Type B pancreatic cell (in vitro differentiated cells): ENCODE measurements at places on chromosomes 11 and 22. TPM values are rescaled to one million over a fixed set of nuclear protein-coding genes. Genes with fewer than 3 reads are reported as not detected.
A peak's percentile ranks its signal among the peaks of the same experiment; 100 is the strongest.

GRCh38 chr11:64268025-64268892, 16.2 kb downstream of the BAD start:
- peaks cover 19% of the 10 kb centered on the region for H3K4me1 ChIP-seq
- H3K27me3 ChIP-seq: peaks cover 5% of the 10 kb centered on the region
- H3K36me3 ChIP-seq: peaks cover 4% of the 10 kb centered on the region
- H3K4me3 ChIP-seq: peak overlapping the region; percentile 100
- peak overlapping the region; percentile 99 for H3K27ac ChIP-seq
- DNase-seq: no peak

GRCh38 chr22:49614966-49615965, 212.4 kb downstream of the BRD1 start:
- no peak overlapping the region for H3K27ac ChIP-seq
- peaks cover under 1% of the 10 kb centered on the region for H3K4me1 ChIP-seq
- no peak for DNase-seq

- H3K4me1 ChIP-seq: no peaks in the 10 kb centered on the region
- peaks cover 5% of the 10 kb centered on the region for H3K36me3 ChIP-seq
- no peak for DNase-seq
- H3K27ac ChIP-seq: no peak overlapping the region
Measured at GRCh38 chr22:41908411-41909309, 6.2 kb downstream of the SHISA8 start.

GRCh38 chr11:38323961-38324761, 1726.1 kb upstream of the RAG2 start:
- H3K27ac ChIP-seq: no peak overlapping the region
- no peak overlapping the region for H3K4me3 ChIP-seq
- H3K4me1 ChIP-seq: no peaks in the 10 kb centered on the region
- no peak for DNase-seq

DNA sequence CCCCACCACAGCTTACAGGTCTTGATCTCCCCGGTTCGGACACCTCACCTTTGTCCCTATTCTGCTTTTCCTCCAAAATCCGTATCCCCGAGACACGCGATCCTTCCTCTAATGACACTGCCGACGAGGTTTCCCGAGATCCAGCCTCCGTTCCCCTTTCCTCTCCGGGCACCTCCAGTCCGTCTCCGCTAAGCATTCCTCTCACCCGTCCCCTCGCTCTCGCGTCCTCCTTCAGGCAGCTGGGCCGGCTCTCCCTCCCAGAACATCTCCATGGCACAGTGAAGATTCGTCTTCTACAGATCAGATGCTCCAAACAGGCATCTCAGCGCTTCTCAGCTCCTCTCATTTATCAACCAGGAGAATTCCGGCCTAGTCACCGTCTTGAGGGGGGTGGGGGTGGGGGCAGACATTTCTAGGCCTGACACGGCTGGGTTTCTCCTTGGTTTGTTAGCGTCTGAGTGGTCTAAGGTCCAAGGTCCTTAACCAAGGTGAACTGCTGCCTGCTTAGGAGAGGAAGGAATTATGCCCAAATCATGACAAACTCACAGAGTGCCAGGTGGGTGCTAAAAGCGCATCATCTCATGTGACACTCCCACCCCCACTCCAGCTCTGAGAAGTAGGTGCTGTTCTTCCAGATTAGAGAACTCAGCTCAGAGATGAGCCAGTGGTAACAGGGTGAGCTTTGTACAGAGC, at the start of gene SPTBN2:
Gene SPTBN2, minus strand, starts transcription at position 524 of the 693 bp plus-strand sequence. CDS start 7,976 bp downstream, outside the sequence.
- peaks cover 29% of the 10 kb centered on the region for H3K27me3 ChIP-seq
- H3K4me1 ChIP-seq: peaks cover 31% of the 10 kb centered on the region
- peak within 1 kb of the TSS; percentile 92 for H3K27ac ChIP-seq
- no peak for DNase-seq
- peak within 1 kb of the TSS; percentile 96 for H3K4me3 ChIP-seq

- no peak overlapping the region for H3K27ac ChIP-seq
- no peaks in the 10 kb centered on the region for H3K36me3 ChIP-seq
- no peaks in the 10 kb centered on the region for H3K27me3 ChIP-seq
- H3K4me1 ChIP-seq: no peaks in the 10 kb centered on the region
Measured at GRCh38 chr11:68302256-68302655, 10.1 kb upstream of the LRP5 start.

DNA sequence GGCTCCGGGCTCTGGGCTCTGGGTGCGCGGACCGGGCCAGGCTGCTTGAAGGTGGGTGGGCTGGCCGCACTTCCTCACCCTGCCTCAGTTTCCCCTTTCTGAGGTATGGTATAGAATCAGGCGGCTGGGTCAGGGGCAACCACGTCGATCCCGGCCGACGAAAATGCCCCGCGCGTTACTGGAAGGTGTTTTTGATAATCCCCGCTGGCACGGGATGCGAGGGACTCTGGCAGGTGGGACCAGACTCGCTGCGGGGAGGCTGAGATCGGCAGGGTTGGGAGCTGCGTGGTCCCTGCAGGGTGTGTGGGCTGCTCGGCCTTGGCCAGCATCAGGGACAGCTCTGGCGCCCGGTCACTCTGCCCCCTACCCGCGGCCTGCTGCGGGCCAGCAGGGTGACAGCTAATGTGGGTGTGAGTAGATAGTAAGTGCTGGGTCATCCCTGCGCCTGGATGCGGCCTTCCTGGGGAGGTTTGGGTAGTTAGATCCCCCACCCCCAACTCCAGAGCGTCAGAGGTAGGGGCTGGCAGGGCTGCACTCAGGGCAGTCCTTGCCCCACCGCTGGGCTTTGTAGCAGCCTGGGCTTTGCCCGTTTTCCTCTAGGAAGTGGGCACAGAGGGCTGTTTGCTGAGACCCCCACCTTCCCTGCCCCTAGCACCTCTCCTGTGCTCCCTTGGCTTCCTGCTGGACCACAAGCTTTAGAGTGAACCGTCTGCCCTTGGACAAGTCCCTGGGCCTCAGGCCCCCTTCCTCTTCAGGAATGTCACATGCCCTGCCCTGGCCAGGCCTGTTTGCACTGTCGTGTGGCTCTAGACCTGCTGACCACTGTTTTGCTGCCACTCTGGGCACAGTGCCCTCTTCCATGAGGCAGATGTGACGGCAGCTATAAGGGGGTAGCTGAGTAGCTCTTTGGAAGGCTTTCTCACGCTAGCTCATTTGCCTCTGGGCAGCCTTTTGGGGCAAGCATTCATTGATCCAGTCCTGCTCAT, 579 bp downstream of the TANGO2 start:
- peak overlapping the region; percentile 51 for H3K27ac ChIP-seq
- peaks cover 33% of the 10 kb centered on the region for H3K27me3 ChIP-seq
- DNase-seq: no peak
- no peaks in the 10 kb centered on the region for H3K36me3 ChIP-seq
- no peaks in the 10 kb centered on the region for H3K4me1 ChIP-seq

DNA sequence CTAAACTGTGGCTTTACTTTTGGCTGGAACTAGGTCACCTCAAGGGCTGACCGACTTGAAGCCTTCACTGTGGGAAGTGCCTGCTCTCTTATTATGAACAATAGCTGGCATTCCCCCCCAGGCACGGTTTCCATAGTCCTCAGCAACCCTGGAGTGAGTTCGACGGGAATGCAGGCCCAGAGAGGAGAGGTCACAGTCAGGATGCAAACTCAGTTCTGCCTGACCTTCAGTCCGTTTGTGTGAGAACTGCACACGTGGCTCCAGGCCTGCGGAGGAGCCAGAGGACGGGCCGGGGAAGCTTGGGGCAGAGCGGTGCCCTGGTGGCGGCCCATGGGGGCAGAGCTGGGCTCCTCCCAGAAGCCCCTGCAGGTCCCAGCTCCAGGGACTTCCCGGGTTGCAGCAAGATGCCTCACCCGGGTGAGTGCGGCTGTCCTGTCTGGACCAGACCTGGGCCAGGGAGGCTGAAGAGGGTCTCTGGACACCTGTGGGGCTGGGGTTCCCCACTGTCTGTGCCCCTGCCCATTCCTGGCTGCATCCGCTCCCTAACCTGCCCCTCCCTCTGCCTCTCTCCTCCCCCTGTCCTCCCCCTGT, 17.2 kb downstream of the SLC25A18 start:
- no peaks in the 10 kb centered on the region for H3K27me3 ChIP-seq
- peaks cover 14% of the 10 kb centered on the region for H3K4me1 ChIP-seq
- H3K27ac ChIP-seq: no peak overlapping the region
- H3K4me3 ChIP-seq: no peak overlapping the region
- DNase-seq: no peak
- H3K36me3 ChIP-seq: no peaks in the 10 kb centered on the region

DNA sequence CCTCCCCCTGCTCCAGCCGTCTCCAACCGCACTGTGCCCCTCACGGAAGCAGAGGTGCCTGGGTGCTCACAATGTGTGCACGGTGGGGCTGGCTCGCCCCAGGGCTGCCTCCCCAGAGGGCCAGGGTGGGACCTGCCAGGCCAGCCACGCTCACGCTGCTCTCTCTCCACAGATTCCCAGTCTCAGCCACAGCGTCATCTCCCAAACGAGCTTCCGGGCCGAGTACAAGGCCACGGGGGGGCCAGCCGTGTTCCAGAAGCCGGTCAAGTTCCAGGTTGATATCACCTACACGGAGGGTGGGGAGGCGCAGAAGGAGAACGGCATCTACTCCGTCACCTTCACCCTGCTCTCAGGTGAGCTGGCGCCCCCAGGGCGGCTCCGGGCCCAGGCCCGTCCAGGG, 30.4 kb downstream of the MOB2 start:
- no peak for DNase-seq
- no peaks in the 10 kb centered on the region for H3K27me3 ChIP-seq
- H3K4me1 ChIP-seq: no peaks in the 10 kb centered on the region

DNA sequence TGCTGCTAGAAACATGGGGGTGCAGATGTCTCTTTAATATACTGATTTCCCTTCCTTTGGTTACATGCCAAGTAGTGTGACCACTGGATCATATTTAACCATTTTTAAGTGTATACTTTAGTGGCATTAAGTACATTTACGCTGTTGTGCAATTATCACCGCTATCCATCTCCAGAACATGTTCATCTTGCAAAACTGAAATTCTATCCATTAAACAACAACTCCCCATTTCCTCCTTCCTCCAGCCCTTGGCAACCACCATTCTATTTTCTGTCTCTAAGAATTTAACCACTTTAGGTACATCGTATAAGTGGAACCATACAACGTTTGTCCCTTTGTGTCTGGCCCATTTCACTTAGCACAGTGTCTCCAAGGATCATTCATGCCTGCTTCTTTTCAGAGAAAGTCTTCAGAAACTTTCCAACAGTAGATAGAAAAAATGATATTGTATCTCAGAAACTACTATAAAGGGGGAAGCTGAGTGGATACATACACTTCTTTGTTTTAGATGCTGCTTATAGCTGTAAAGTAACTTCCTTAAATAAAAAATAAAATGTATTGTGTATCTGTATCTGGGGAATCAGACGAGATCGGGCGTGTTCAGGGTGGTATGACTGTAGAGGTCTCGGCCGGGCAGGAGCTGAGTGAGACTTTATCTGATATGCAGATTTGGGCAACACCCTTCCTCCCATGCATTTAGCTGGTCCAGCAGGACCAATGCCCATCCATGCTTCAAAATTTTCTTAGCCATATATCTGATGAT, 44.6 kb upstream of the ZBED5 start:
- H3K4me3 ChIP-seq: no peak overlapping the region
- H3K36me3 ChIP-seq: no peaks in the 10 kb centered on the region
- H3K27me3 ChIP-seq: no peaks in the 10 kb centered on the region
- DNase-seq: no peak
- H3K27ac ChIP-seq: peak overlapping the region; percentile 98

GRCh38 chr11:14106303-14107049, 144.0 kb downstream of the SPON1 start:
- H3K27me3 ChIP-seq: peaks cover 3% of the 10 kb centered on the region
- H3K4me1 ChIP-seq: no peaks in the 10 kb centered on the region
- H3K27ac ChIP-seq: no peak overlapping the region

The ESAM gene
- total RNA-seq: 3.6 and 3.7 TPM in 2 replicates

The RBMXL2 gene
- total RNA-seq: not detected in 2 replicates

The SHISA8 gene
- 0.22 and 0.45 TPM in 2 replicates for total RNA-seq

The OSBP2 gene
- 8.1 and 9.5 TPM in 2 replicates for total RNA-seq

The SPON1 gene
- 14.8 and 31.7 TPM in 2 replicates for total RNA-seq

The SOX10 gene
- 0.29 and 5.9 TPM in 2 replicates for total RNA-seq

The ART1 gene
- total RNA-seq: not detected in 2 replicates

The OR51I1 gene
- not detected in 2 replicates for total RNA-seq

The CALCB gene
- total RNA-seq: 0.64 TPM in 1 of 2 replicates, not detected in the other

The PPFIA1 gene
- total RNA-seq: 47.8 and 57.0 TPM in 2 replicates

The RAG1 gene
- 0.99 and 1.4 TPM in 2 replicates for total RNA-seq
